Left colon (tissue), 2 donors: ENCODE measurements at places on chromosomes 6 and 20. TPM values are rescaled to one million over a fixed set of nuclear protein-coding genes. Genes with fewer than 3 reads are reported as not detected.

Gene PROKR2
- total RNA-seq, result not detected

Gene ENPP1
- total RNA-seq, result 19.9 TPM

Gene TREML2
- total RNA-seq, result 0.17 TPM

Gene COX7A2
- 802 TPM for total RNA-seq

Gene SIGLEC1
- 3.1 TPM for total RNA-seq

Gene MAS1
- total RNA-seq, result not detected

Gene PNLDC1
- total RNA-seq, result not detected

Gene AURKA
- total RNA-seq, result 21.1 TPM

Gene COX4I2
- total RNA-seq, result not detected

Gene ZNF311
- total RNA-seq, result 1.5 TPM

Gene CST2
- total RNA-seq, result not detected

Gene SCRT2
- not detected for total RNA-seq

Gene OR12D3
- total RNA-seq, result not detected
